T-helper 9 cell (primary cell): ENCODE measurements at places on chromosomes 4 and X.

- no peak for DNase-seq
Observed at GRCh38 chr4:16869594-16870245, 28.7 kb downstream of the LDB2 start.

GRCh38 chr4:19304028-19304427 is 947.7 kb upstream of the SLIT2 start:
- no peak for DNase-seq

DNA sequence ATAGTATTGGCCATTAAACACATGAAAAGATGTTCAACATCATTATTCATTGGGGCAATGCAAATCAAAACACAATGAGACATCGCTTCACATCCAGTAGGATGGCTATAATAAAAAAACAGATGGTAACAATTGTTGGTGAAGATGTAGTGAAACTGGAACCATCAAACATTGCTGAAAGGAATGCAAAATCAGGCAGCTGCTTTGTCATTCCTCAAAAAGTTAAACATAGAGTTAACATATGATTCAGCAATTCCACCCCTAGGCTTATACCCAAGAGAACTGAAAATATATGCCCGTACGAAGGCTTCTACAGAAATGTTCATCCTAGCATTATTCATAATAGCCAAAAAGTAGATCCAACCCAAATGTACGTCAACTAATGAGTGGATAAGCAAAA is 144.0 kb upstream of the NAP1L5 start:
- DNase-seq, result no peak

- no peak for DNase-seq
Observed at GRCh38 chrX:103153661-103154060, 60.7 kb upstream of the NXF3 start.

GRCh38 chrX:151984328-151984727 is 9.9 kb upstream of the GABRE start:
- DNase-seq, result no peak

DNA sequence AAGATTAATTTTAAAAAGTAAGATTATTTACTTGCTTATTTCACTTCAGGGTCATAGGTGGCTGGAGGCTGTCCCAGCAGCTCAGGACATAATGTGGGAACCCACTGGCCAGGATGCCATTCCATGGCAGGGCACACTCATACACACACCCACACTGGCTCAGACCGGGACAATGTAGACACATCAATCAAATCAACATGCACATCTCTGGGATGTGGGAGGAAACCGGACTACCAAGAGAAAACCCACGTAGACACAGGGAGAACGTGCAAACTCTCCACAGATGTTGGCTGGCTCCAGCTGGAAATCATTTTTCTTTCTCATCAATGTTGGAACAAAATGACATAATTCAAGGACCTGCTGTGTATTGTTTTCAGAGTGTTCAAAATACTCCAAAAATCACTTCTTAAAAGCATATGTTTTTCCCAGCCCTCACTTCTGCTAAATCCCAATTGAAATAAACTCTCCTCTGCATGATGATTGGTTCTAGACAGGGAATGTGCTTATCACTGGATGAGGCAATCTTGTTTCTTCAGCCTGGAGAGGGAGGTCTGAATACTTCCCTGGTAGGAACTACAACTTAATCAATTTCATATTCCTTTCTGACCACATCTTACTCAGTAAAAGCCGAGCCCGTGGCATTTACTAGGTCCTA is 18.6 kb upstream of the CPE start:
- no peak for DNase-seq

- DNase-seq, result no peak
Observed at GRCh38 chr4:98573791-98574190, 84.6 kb downstream of the TSPAN5 start.

DNA sequence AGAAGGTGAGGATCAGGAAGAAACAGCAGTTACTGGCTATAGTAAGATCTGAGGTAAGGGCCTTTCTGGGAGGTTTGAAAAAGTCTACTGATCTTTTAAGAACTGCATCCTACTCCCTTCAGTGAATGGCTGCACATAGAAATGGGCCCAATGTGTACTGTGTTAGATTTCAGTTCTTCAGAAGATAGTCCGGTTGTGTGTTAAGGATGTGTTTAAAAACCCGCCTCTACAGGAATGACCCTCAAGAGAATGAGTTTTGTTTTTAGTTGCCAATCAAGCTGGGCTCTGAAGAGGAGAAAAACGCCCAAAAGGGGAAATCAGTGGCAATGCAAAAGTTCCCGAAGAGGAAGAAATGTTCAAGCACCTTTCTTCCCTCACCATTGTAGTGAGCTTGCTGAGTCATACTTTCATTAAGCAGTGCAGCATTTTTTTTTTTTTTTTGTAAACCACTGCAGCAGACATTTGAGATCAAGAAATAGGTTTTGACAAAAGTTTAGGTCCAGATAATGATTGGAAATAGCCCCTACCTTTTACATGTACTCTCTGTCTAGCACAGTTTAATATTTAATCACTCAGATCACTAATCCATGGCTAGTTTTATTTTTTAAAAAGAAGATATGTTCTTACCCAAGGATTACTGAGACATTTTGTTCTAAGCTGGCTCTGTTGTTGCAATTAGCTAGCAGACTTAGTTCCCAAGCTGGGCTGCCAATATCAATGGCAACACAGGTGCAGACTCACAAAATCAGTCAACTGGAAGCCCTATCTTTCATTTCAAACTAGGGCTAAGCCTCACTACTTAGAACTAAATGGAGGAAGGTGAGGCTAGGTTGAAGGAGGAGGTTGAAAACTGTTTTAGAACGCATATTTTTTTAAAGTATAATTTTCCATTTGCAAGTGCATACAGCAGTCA is 7.0 kb upstream of the TRPC5OS start:
- DNase-seq, result no peak

DNA sequence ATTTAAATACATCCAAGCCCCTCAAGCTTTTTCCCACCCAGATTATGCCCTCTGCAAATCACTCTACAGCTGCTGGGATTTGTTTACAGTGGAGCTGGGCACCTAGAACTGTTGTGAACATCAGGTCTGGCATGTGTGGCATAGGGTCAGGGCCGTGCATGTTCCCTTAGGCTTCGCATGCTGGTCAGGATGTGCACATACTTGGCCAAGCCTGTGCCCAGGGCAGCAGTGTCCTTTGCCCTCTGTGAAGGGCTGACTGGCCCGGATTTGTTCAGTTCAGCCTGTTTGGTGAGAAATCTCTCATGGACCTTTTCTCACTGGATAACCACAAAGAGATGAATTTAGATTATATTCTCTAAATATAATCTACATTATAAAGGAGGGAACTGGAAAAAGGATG is 471.9 kb downstream of the TRIML1 start:
- DNase-seq, result no peak

GRCh38 chr4:76420188-76420761 is 666 bp downstream of the CCDC158 start:
- no peak for DNase-seq

- no peak for DNase-seq
Observed at GRCh38 chrX:53768451-53768850, 81.9 kb upstream of the HUWE1 start.

DNA sequence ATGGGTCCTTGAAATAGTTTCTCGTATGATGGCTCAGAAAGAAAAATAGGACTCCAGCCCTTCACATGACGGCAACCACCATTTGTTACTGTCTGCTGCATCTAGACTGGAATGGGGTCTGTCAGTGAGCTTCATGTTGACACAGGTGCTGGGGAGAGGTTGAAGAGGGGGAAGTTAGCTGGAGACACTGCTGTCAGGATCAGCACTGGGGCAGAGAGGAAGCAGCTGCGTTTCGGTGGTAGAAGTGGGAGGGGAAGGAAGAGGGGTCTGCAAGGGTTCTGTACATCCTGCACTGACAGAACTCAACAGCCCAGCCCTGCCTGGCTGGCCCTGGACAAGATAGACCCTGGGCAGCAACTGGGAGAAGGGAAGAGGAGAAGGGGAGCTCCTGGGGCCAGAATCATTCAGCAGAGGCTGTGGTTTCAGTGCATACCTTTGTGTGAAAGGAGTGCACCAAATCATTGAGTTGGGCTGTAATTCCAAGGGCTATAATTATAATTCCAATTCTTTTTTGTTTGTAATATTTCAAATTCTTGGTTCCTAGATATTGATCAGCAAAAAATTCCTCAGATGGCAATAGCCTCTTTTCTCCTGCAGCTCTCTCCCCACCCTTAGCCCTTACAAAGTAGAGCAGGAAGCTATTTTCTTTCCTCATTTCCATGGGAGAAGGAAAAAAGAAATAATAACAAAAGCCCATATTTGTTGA is 119.4 kb upstream of the C1GALT1C1 start:
- no peak for DNase-seq

GRCh38 chr4:1511441-1512041 is 105.3 kb upstream of the NKX1-1 start:
- peak; percentile 30 for DNase-seq

GRCh38 chr4:113114884-113115283 is 65.4 kb downstream of the ANK2 start:
- no peak for DNase-seq

- DNase-seq, result no peak
Observed at GRCh38 chr4:16846540-16847117, 51.8 kb downstream of the LDB2 start.

- no peak for DNase-seq
Observed at GRCh38 chr4:151429957-151430570, 21.1 kb downstream of the FHIP1A start.

DNA sequence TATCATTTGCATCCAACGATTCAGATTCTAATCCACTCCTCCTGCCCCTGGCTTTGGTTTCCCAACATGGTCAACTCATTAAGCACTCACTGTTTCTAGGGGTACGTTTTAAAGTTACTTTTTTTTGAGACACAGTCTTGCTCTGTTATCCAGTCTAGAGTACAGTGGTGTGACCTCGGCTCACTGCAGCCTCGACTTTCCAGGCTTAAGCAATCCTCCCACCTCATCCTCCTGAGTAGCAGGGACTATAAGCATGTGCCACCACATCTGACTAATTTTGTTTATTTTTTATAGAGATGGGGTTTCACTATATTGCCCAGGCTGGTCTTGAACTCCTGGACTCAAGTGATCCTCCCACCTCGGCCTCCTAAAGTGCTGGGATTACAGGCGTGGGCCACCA is 48.9 kb downstream of the TMEM156 start:
- no peak for DNase-seq

- no peak for DNase-seq
Observed at GRCh38 chr4:86822136-86822535, 27.0 kb downstream of the SLC10A6 start.

- no peak for DNase-seq
Observed at GRCh38 chr4:15294202-15294601, 133.6 kb upstream of the C1QTNF7 start.
